MG63 (cell line): ENCODE measurements at places on chromosomes 2 and 18. TPM values are rescaled to one million over a fixed set of nuclear protein-coding genes. Genes with fewer than 3 reads are reported as not detected.

Gene TMEM169
- not detected in 2 replicates for total RNA-seq

Gene FBXO41
- total RNA-seq: 0.32 and 1.4 TPM in 2 replicates

Gene CPSF3
- 31.1 and 39.4 TPM in 2 replicates for total RNA-seq

Gene FTCDNL1
- total RNA-seq: 1.8 TPM in 1 of 2 replicates, not detected in the other

Gene CDKL4
- 0.30 TPM in 1 of 2 replicates, not detected in the other for total RNA-seq

Gene CHPF
- total RNA-seq: 26.6 and 40.4 TPM in 2 replicates

Gene TET3
- total RNA-seq: 1.6 and 2.1 TPM in 2 replicates

Gene STAT1
- 143 and 165 TPM in 2 replicates for total RNA-seq

Gene TIGD1
- total RNA-seq: 6.7 and 10.0 TPM in 2 replicates

Gene IFIH1
- total RNA-seq: 3.0 and 3.5 TPM in 2 replicates

Gene USP34
- 26.1 and 34.2 TPM in 2 replicates for total RNA-seq

Gene RFTN2
- total RNA-seq: 0.07 TPM in 2 replicates
